ENCODE measurements at places on chromosomes 3 and 15. TPM values are rescaled to one million over a fixed set of nuclear protein-coding genes. Genes with fewer than 3 reads are reported as not detected.

Gene ST3GAL6
- 42.4 TPM for total RNA-seq

GRCh38 chr15:53453253-53454105 lies 306.0 kb downstream of the WDR72 start:
- DNase-seq: no peak

Gene HYAL3
- total RNA-seq: 4.0 TPM

Gene SRGAP3
- 7.8 TPM for total RNA-seq

GRCh38 chr15:66131200-66131599 lies 122.3 kb downstream of the MEGF11 start:
- DNase-seq: no peak

GRCh38 chr3:168155303-168155702 lies 59.6 kb upstream of the GOLIM4 start:
- no peak for DNase-seq

DNA sequence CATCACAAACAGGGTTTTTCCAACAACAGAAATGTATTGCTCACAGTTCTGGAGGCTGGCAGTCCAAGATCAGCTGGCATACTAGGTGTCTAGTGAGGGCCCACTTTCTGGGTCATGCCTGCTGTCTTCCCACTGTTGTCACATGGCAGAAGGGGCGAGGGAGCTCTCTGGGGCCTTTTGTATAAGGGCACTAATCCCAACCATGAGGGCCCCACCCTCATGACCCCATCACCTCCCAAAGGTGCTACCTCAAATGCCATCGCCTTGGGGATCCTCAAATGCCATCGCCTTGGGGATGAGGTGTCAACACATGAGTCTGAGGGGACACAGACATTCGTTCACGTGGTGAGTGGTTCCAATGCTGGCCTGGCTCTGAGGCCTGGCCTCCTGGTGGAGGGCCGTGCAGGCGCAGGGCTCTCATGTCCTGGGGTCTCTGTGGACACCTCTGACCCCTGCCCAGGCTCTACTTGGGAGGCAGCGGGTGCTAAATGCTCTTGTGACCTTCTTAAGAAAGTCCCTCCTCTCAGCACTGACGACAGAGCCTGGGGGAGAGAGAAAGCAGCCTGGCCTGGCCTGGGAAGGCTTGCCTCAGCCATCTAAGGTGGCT lies 16.8 kb downstream of the NUP210 start:
- no peak for DNase-seq

GRCh38 chr3:84439476-84439875 lies 519.3 kb upstream of the CADM2 start:
- DNase-seq: no peak

DNA sequence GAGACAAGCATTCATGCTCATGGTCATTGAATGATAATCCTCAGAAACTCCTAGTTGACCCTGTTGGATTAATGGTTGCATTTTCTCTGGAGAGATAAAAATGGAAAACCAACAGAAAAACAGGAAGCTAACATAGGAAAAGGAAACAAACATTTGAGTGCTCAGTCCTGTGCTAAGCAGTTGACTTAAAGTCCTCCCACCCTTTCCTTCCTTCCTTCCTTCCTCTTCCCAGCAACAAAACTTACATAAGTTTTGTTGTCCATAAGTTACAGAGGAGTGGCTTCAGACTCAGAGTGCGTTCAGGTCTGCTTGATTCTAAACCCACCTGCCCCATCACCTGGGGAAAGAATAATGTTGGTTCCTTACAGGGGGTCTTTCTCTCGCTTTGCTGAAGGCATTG lies 163.8 kb upstream of the RGMA start:
- no peak for DNase-seq

DNA sequence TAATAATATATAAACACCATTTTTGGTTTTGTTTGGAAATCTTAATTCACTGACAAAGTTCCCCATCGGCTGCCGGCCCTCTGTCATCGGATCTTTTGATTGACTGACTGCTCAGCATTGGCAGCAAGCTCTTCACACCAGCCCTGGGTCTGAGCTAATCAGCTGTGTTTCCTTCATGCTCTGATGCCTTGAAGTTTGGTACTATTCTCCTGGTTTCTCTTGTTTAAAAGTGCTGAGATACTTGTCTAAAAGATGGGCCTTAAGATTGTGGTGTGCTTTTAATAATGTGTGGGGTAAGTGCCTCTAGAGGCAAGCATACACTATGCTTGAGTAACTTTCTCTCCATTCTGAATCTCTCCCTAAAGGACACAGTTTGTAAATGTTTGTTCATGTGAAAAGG lies 415.5 kb upstream of the TPRG1 start:
- no peak for DNase-seq

Gene TRH
- total RNA-seq: not detected

- no peak for DNase-seq
Measured at GRCh38 chr3:57731311-57731710, 24.8 kb upstream of the SLMAP start.

GRCh38 chr3:185549651-185550111 lies 2.7 kb downstream of the LIPH start:
- DNase-seq: no peak

GRCh38 chr3:186653080-186653707 lies 12.6 kb upstream of the HRG start:
- DNase-seq: no peak

Data from lower lobe of right lung (tissue), 2 donors.